ENCODE measurements at places on chromosomes 1 and 21.

DNA sequence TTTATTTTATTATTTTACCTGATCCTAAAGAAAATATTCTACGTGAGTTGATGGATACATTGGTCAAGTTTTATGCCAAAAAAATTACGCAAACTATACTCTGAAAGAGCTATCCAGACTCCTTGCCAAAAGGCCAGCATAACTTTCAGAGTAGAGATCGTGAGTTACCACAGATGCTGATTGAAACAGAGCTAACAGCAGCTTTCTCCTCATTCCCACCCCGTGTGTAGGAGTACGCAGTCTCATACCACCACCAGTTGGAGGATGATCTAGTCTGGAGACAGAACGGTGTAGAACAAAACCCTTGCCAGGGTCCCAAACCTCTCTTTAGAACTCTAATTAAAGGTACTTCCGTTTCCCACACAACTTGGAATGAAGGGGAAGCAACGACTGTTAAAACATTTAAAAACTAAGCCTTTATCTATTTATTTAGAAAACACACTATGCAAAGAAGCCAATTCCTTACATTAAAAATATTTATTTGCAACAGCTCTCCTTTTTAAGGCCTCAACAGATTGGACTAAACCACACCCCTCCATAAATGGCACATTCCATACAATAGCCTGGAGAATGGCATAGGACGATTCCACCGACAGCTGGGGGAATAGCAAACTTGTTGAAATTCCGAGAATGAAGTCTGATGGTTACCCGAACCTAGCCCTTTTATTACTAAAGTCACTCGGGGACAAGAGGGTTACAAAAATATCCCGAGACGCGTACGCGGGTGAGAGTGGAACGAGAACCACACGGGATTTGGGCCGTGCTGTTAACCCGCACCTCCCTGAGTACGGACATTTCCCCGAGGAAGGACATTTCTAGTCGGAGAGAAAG, 1.4 kb downstream of the NUCKS1 start:
- no peak for DNase-seq

GRCh38 chr1:21623410-21623961, 45.7 kb downstream of the RAP1GAP start:
- no peak for DNase-seq

- DNase-seq: no peak
These were observed 1302.1 kb upstream of the ADGRL2 start for GRCh38 chr1:80498673-80499072.

DNA sequence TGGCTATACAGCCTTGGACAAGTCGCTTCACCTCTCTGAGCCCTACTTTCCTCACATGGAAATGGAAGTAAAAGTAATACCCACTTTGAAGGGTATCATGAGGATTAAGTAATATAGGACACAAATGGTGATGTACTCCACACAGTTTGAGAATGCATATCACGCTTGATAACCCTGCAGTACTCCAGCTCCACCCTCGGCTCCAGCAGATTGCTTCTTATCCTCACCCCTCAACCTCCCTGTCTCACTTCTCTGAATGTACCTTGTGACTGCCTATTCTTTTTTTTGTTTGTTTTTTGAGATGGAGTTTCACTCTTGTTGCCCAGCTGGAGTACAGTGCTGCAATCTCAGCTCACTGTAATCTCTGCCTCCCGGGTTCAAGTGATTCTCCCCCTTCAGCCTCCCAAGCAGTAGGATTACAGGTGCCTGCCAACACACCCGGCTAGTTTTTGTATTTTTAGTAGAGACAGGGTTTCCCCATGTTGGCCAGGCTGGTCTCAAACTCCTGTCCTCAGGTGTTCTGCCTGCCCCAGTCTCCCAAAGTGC, 55.5 kb downstream of the LDLRAD2 start:
- no peak for DNase-seq

GRCh38 chr21:38561205-38561604, 62.9 kb upstream of the ERG start:
- DNase-seq: no peak

- no peak for DNase-seq
These were observed 481.4 kb downstream of the PLA2G4A start for GRCh38 chr1:187310038-187310631.

DNA sequence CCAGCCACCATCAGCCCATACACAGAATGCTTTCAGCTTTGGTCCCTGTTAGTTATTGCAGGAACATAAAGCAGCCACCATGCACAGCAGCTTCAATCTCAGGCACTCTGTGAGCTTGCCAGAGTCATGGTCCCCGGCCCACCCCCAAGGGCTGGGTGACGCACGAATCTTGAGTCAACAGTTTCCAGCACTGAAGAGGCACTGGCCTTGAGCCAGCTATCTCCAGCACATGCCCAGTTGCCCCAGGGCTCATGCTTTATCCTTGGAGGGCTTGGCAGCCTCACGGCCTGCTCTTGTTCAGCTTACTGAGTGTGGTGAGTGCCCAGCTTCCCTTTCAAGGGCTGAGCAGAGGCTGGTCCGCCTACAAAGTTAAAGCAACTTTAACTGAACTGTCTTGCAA, 200.7 kb upstream of the RAB4A start:
- DNase-seq: no peak

DNA sequence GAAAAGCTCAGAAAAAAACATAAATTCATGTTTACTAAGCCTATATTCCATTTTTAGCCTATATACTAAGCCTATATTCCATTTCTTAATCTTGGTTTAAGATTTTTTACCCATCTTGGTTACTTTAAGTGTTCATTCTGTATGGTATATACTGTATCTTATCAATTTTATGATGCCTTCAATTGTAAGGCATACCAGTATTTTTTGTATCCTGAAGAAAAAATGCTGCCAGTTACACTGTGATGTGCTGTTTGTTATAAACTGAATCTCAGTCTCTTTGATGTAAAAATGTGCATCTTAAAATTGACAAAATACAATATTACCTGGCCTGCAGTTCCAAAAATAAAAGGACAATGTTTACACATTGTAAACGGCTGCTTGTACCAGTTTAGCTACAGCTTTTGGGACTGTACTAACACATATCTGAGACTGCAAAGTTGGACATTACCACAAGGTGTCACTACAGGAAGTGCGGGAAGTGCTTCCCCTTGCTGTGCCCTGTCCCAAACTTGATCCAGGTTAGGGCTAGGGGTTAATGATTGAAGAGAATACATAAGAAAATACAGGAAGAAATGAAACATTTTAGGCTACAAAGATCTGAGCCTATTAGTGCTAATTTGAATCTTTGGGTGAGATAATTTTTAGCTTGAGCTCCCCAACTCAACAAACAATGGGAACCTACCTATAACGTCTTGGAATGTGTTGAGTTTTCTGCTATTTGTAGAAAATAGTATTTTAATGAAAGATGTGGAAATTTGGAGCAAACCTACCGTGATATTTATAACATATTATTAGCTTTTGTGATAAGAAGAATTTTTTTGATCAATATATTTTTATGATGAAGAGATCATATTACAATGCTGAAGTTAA, 108.9 kb downstream of the LBR start:
- no peak for DNase-seq

DNA sequence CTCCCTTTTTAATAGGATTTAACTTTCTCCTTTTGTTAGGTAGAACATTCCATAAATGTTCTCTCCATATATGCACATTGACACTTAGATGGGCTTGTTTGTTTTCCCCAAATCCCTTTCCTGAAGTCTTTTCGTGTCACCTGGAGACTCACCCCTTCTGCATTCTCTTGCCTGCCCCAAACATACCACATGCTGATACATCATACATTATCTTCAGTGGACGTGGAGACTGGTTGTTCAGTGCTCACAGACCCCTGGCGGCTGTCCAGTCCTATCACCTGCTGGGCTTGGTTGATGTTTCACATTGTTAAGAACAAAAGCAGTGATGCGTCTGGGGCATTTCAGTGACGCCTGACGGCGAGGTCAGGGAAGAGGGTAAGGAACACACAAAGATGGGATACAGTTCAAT, 22.2 kb downstream of the FMOD start:
- no peak for DNase-seq

GRCh38 chr1:31407029-31407626, 5.9 kb upstream of the SERINC2 start:
- no peak for DNase-seq

GRCh38 chr1:241666419-241666818, 14.3 kb downstream of the WDR64 start:
- DNase-seq: no peak

GRCh38 chr1:180136331-180136967, 18.2 kb upstream of the QSOX1 start:
- DNase-seq: no peak

DNA sequence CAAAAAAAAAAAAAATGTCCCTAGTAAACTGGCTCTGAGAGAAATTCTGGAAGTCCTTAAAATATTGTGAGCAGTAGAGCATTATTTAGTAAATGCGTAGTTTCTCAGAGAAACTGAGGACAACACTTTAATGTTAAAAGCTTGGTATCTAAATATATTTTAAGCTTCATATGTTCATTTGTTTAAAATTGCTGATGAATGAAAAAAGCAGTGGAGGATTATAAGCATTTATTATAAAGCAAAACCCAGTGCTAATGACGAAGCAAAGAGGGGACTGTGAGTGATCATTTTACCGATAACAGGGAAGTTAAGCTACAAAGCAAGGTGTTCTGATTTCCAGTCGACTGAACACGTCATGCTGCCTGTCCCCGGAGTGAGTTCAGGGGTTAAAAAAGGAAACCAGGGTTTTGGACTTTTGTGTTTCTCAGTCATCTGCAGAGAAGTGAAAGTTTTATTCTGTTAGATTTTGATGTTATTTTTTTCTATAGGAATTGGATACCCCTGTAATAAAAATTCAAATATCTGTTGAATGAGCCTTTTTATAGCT, 64.5 kb upstream of the SCCPDH start:
- no peak for DNase-seq

GRCh38 chr1:67737875-67738274, 52.9 kb downstream of the GADD45A start:
- DNase-seq: no peak

DNA sequence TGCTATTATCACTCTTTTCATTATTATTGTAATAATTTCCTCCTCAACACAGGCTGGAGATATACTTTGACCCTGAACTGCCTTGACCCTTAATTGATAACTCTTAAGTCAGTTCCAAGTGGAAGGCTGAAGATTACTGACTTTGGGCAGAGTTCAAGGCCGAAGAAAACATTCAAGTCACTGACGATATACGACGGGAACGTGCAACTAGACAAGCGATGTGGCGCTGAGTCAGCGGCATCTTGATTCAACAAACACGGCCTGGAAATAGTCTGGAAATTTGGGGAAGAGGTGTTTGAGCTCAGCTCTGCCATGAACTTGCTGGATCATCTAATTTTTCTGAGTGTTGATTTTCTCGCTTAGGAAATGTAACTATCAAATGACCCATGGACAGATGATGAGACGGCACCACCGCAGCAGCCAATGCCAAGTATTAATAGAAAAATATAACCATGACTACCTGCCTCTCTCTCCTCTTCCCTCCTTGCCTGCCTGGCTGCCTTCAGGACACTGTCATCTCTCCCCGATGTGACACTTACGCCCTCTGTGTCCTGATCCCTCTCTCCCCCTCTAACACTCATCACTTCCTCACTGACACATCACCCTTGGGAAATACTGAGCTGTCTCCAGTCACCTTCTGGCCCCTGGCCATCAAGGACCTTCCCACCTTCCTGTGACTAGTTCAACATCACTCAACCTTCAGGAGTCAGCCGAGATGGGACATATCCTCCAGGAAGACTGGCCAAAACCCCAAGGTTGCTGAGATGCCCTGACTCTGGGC, 49.4 kb downstream of the TMCO4 start:
- no peak for DNase-seq

DNA sequence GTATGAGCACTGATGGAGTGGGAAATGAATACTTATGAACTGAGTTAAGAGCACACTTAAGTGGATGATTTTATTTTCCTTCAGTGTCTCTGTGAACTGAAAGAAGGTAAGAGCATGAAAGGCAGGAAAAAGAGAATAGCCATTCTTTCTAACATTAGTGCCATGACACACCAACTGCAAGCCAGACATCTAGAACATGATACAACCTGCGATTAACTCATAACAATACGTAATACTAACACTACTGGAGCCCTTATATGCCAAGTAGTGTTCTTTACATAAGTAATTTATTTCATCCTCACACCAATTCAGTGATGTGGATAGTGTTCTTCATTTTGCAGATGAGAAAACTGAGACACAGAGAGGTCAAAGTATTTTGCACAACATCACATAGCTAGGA, 56.7 kb downstream of the PRRX1 start:
- no peak for DNase-seq

DNA sequence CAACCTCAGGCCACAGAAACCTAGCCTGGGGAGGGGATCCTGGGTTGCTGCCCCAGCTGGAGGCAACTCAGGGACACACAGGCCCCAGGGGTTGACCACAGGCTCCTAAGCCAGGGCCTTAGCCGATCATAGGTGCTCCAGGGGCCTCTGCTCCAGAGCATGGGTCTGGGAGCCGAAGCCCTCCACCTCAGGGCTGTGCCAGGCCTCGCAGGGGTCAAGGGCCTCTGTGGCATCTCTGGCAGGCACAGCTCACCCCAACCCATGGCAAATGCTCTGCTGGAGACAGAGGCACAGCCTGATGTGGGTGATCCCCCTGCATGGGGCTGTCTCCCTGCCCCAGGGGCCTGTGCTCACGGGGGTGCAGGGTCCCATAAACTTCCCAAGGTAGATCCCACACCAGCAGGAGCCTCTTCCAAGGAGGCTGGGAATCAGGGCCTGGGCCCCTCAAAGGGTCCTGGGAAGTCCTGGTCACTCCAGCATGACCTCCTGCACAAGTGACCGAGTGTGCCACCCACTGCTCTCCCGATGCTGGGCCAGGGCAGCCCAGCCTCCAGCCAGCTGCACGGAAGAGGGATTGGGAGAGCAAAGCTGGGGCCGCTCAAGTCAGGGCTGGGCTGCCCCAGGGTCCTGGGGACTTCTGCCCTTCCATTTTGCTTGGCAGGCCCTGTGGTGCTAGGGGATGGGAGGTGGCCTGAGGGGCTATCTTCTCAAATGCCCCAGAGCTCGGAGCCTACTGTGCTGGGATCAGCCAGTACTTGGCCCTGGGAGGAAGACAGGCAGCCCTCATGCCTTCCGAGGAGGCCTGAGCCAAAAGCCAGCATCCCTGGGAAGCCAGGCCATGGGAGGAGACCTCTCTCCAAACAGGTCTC, 22.2 kb upstream of the PRSS38 start:
- DNase-seq: no peak
